ENCODE measurements at places on chromosomes 2 and 18. TPM values are rescaled to one million over a fixed set of nuclear protein-coding genes. Genes with fewer than 3 reads are reported as not detected.

- no peak for DNase-seq
Measured at GRCh38 chr2:38370664-38371063, 6.4 kb downstream of the ATL2 start.

The HJURP gene
- 6.9 TPM for total RNA-seq

The RNF125 gene
- 0.87 TPM for total RNA-seq

The STAT4 gene
- 12.4 TPM for total RNA-seq

The IL36A gene
- total RNA-seq = not detected

The UGT1A8 gene
- total RNA-seq = not detected

DNA sequence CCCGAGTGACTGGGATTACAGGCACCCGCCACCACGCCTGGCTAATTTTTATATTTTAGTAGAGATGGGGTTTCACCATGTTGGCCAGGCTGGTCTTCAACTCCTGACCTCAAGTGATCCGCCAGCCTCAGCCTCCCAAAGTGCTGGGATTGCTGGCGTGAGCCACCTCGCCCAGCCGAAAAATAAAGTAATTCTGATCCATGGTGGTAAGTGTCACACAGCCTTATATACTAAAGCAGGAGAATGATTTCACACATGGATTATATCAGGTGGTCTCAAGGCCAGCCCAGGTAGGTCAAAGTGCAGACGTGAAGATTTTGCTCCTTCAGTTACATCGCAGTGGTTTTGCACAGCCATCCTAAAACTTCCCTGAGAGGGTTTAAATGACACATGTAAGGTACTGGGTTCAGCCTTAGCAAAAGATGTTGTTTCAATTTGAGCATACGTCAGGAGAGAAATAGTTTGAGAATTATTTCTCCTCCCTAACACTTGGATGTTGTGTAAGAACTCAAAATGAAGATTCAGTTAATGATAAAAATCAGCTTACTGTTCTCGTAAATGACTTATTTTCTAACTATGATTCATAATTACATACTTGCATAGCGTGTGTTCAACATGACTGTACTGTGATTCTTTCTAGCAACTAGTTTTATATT lies 93.0 kb upstream of the SLC39A10 start:
- no peak for DNase-seq

- no peak for DNase-seq
Measured at GRCh38 chr2:43387092-43388062, 161.0 kb upstream of the ZFP36L2 start.

The C2orf74 gene
- 10.4 TPM for total RNA-seq

GRCh38 chr2:128510701-128511397 lies 192.2 kb upstream of the HS6ST1 start:
- DNase-seq = no peak

DNA sequence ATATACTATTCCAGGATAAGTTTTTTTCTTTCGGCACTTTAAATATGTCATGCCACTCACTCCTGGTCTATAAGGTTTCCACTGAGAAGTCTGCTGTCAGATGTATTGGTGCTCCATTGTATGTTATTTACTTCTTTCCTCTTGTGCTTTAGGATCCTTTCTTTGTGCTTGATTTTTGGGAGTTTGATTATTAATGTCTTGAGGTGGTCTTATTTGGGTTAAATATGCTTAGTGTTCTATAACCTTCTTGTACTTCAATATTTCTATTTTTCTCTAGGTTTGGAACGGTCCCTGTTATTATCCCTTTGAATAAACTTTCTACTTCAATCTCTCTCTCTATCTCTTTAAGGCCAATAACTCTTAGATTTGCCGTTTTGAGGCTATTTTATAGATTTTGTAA lies 28.3 kb downstream of the STPG4 start:
- no peak for DNase-seq

DNA sequence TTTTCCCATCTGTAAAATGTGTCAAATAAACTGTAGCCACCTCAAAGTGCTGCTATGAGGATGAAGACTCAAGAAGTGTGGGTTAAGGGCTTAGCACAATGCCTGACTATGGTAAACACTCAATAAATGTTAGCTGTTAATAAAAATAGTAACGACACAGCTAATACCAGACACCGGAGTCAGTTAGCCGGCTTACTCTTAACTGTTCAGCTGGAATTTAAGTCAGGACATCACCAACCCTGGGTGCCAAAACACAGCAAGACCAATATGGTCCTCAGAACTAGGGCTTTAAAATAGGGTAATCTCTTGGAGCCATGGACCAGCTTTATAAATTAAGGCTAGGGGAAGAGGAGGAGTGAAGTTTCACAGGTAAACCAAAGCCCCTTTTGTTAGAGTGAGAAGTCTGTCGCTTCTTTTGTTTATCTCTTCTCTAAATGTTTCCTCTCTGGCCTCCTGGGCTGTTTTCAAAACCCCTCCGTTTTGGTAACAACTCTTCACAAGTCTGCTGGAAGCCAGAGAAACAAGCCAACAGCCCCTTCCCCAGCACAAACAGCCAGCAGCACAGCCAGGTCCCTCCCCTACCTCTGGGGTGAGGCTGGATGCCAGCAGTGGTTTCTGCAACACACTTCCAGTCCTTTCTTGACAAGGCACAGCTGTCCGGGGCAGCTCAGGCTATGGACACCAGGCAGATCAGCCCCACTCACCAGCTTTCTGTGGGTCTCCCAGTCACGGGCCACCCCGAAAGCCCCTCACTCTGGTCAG lies 13.8 kb upstream of the FZD7 start:
- no peak for DNase-seq

The SATB2 gene
- 11.6 TPM for total RNA-seq

DNA sequence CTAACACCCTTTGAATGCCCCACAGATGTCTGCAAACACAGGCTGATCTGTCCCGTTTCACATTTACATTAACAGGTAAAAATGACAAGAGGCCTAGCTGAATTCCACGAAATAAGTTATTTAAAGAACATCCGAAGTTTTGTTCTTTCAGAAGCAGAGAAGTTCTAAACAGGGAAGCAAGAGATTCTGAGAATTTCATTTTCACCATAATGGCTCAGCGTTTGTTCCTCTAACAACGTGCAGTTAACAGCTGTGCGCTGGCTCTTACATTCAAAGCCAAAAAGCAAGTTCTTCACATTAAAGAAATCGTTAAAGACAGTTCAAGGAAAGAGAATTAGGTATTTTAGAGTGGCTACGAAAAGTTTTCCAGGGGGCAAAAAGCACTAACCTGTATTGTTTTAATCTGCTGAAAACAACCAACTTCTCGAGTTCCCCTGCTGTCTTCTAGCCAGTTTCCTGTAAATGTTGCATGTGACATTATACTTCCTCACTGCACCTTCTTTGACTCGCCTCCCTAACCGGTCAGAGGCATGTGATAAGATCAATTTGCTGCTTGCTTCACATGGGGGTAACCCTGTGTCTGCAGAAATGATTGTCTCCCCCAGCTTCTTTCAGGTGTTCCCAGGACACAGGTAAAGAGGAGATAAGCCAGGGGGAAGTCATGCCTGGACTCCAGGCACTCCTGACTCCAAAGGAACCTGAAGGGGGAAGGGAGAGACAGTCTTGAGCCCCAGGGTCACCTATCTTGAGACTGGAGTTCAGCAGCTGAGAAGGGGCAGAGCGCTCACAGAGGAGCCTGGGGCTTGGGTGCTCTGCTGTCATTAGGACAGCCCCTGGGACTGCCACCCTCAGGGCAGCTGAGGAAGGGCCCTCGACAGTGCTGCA lies 36.8 kb upstream of the WIPF1 start:
- DNase-seq = no peak

The POLR1B gene
- total RNA-seq = 15.0 TPM

DNA sequence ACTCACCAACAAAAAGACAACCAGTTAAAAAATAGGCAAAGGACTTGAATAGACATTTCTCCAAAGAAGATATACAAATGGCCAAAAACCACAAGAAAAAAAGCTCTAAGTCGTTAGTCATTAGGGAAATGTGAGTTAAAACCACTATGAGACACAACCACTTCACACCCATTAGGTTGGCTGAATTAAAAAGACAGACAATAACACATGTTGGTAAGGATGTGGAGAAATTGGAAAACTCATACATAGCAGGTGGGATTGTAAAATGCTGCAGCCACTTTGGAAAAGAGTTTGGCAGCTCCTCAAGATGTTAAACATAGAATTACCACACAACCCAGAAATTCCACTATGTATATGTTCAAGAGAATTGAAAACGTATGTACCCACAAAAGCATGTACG lies 117.6 kb upstream of the SPATS2L start:
- no peak for DNase-seq

DNA sequence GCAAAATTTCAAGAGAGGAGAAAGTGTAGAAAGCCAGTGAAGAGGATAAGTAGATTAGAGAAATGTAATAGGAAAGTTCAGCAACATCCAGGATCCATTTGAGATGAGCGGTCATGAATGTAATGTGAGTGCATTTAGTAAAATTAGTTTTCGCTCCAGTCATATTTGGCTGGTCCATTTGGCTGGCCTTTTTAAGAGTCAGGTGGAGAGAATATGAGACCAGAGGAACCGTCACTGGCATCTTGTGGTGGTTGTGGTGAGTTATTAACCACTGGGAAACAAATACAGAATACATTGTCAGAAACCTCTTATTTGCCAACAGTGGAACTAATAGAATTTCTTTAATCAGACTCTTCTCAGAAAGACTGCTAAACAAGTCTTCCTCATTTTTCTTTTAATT lies 1064.3 kb upstream of the CDH2 start:
- DNase-seq = no peak

- no peak for DNase-seq
Measured at GRCh38 chr2:86596118-86596517, 27.5 kb downstream of the RNF103 start.

DNA sequence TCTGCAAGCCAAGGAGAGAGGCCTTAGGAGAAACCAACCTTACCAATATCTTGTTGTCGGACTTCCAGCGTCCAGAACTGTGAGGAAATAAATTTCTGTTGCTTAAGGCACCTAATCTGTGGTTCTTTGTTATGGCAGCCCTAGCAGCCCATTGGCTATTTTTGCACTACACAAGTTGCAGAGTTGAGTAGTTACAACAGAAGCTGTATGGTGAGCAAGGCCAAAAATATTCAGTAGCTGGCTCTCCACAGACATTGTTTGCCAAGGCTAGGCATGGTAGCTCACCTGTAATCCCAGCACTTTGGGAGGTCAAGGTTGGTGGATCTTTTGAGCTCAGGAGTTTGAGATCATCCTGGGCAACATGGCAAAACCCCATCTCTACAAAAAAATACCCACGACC lies 27.1 kb upstream of the SCYGR1 start:
- no peak for DNase-seq

- DNase-seq = no peak
Measured at GRCh38 chr18:39801010-39801409, 2154.0 kb upstream of the PIK3C3 start.

- no peak for DNase-seq
Measured at GRCh38 chr2:46020416-46020815, 276.8 kb upstream of the EPAS1 start.

DNA sequence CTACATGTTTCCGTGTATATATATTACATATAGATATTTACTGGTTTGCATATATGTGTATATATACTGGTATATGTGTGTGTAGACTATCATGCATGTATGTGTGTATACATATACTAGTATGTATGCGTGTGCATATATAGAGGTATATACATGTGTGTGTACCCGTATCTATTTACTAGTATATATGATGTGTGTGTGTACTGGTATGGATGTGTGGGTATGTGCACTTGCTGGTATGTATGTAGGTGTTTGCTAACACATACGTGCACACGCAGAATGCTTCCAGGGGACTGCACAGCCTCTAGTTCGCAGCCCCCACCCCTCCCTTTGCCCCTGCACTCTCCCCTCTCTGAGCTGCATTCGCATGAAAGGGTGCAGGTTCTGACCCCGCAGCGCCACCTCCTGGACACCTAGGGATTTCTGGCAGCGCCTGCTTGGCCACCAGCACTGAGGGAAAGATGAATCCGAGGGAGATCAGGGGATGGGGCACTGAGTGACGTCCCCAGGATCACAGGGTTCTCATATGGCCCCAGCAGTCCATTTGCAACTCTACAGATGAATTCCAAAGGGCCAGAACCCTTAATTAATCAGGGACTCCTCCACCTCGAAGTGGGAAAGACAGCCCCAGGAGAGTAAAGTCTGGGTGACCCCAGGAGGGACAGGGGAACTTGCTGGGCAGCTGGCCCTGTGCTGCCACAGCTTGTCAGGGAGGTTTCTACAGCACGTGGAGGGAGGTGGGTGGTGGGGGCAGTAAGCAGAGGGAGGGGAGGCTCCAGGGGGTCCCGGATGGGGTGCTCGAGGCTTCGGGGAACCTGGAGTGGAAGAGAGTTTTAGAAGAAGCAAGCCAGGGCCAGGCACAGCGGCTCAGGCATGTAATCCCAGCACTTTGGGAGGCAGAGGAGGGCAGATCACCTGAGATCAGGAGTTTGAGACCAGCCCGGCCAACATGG lies 66.8 kb upstream of the ASAP2 start:
- DNase-seq = no peak

The CXCR1 gene
- total RNA-seq = not detected

DNA sequence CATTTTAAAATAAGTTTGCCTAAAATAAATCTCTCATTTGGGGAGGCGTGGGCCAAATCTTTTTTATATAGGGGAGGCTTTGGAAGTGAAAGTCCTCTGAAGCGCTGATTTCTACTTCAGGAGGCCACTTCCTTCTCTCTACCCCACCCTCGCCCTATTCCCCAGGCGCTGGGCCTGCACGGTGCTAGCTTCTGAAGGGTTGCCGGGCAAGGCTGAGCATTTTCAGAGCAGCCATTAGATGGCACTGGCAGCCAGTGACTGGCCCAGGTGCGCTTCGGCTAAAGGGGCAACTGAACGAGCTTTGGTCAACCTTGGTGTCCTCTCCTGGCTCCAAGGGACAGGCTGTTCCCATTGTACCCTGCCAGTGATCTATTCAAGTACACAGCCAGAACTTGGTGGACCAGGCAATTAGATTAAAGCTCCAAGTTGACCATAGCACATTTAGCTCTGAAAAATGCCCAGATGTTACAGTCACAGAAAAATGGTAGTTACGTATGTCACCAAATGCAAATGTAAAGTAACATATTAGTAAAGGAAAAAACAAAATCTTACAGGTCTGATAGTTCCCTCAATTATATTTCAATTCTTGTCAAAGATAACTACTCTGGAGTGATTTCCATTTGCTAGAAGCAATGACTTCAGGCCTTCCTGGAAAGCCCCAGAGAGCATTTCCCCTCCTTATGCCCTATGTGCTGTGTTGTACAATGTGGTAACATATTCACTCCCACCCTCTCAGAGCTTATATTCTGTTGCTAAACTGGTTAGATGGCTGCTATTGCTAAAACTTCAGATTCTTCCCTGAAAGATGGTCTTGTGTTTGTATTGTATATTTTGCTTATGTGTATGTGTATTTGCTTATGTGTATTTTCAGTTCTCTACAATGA lies 2.1 kb downstream of the POMC start:
- DNase-seq = no peak

The OR6B2 gene
- total RNA-seq = not detected

DNA sequence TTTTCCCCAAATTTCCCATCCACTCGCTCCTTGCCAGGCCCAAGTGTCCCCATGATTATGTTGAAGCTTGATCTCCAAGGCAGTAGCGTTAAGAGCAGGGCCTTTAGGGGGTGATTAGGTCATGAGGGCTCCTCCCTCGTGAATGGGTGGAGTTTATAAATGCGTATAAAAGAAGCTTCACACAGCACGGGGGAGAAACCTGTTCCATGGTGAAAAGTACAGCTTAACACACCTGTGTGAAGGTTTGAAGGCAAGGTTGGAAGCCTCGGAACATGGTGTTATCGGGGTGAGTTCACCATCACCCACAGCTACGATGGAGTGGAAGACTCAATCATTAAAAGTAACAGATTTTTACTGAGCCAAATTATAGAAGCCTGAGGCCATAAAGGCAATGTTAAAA lies 137.4 kb upstream of the ALKAL2 start:
- DNase-seq = no peak

The NRP2 gene
- 34.5 TPM for total RNA-seq

The MFSD2B gene
- total RNA-seq = not detected

Data from chondrocyte (in vitro differentiated cells).